ENCODE measurements at places on chromosomes 13 and 19.
A peak's percentile ranks its signal among the peaks of the same experiment; 100 is the strongest.

GRCh38 chr13:43874504-43875092, 4.9 kb downstream of the CCDC122 start:
- DNase-seq: peak; percentile 39

GRCh38 chr19:44728178-44728577, 20.3 kb upstream of the BCL3 start:
- no peak for DNase-seq

GRCh38 chr13:24027494-24027893, 130.2 kb upstream of the C1QTNF9B start:
- no peak for DNase-seq

GRCh38 chr13:35365883-35366282, 110.6 kb downstream of the MAB21L1 start:
- no peak for DNase-seq

DNA sequence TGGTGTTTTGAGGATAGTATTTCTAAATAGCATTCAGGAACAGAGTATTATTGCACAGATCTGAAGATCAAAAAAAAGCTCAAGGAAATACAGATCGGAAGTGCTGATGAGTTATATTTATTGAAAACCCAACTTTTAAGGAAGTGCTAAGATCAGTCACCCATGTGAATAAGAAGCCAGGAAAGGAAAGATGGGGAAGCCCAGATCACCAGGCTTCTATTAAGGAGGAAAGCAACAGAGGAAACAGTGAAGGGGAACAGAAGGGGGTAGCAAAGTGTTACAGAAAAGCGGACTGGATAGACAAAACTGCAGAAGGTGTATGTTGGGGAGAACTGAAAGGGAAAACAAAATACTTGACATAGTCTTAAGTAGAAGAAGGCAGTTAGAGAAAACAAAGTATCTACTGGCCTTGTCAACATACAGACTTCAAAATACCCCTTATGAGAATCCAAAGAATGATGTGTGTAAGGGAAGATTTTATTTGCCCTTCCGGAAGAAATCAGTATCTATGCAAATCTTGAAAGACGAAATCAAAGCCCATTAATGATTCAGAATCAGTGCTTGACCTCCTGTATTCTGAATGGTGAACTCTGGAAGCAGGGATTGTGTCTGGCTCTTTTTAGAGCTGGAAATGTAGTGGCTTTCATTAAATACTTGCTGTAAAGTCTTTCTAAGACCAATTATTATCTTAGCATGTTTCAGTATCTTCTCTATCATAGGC, 12.1 kb downstream of the UFM1 start:
- DNase-seq: no peak

DNA sequence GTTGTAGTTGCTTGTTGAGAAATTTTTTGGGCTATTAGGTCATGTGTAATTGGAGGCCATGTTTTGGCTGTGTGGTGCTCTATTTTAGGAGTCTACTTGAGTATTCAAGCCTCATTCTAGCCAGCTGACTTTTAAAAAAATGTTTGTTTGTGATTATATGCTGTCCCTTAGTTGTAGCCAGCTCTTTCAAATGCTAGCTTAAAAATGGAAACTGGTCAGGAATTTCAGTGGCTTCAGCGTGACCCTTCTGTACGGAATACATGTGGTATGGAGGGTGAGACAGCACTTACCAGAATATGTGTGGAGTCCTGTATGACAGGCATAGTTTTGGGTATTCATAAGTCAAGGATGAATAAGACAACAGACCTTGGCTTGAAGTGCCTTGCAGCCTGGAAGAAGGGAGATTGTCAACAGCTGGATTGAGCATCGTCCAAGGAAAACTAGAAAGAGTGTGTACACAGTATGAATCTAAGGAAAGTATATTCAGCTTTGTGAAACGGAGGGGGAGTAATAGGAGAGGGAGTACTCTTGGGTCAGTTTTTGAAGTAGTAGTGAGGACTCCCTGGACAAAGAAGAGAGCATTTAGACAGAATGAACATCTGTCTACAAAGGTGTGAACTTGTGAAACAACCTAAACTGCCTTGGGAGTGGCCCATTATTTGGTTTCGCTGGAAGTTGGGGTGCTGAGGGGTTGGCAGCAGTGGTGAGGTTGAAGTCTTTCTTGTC, 20.0 kb upstream of the WTIP start:
- peak; percentile 9 for DNase-seq

DNA sequence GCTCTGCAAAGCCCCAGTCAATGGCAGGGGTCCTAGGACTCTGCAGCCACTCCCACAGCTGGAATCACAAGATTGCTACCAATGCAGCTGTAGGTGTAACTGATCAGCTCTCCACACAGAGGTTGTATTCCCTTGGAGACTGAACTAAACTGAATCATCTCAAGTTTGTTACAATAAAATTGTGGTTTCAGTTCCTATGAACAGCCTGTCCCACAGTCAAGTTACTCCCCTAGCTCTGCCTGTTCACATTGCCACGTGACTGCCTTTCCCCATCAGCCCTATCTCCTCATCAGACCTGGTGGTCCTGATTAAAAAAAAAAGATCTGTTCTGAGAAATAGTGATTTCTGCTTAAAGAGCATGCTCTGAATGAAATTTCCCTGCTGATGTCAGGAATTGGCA, 287.9 kb upstream of the NBEA start:
- peak; percentile 33 for DNase-seq

DNA sequence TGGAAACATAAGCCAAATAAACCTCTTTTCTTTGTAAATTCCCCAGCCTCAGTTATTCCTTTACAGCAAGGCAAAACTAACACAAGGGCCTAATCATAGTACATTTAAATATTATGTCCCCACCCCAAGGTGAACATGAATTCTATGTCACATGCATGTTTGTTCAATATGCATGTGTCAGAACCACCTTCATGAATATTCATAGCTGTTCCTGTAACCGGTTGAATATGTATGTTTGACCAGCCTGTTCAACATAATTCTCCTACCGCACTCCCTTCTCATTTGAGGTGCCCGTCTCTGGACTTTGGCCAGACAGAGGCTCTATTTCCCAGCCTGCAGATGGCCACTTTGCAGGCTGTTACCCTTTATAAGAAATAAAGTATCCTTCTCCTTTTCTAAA, 769.4 kb upstream of the SLITRK1 start:
- no peak for DNase-seq

- DNase-seq: peak; percentile 41
Measured at GRCh38 chr19:13615890-13616289, 109.6 kb upstream of the CACNA1A start.

GRCh38 chr13:29861694-29862110, 11.3 kb upstream of the UBL3 start:
- peak; percentile 82 for DNase-seq

GRCh38 chr13:60689076-60689475, 292.1 kb downstream of the TDRD3 start:
- DNase-seq: no peak

DNA sequence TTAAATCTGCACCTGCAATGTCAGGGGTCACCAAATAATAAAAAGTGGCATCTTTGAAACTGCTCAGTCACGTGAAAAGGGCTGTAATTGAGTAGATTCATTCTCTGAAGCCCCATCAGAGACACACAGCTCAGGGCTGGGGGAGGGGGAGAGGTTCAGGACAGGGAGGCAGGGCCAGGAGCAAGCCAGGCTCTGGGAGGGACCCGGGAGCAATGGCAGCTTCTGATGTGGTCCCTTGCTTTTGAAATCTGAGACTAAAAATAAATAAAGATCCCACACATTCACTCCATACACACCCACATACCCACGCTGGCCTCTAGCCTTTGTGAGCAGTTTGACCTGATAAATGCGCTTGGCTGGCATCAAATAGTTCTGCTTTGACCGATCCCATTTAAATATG, 32.8 kb downstream of the GSX1 start:
- DNase-seq: no peak

GRCh38 chr13:84524586-84524985, 642.3 kb upstream of the SLITRK1 start:
- no peak for DNase-seq

- peak; percentile 37 for DNase-seq
Measured at GRCh38 chr19:49106648-49107135, 7.5 kb upstream of the LIN7B start.

DNA sequence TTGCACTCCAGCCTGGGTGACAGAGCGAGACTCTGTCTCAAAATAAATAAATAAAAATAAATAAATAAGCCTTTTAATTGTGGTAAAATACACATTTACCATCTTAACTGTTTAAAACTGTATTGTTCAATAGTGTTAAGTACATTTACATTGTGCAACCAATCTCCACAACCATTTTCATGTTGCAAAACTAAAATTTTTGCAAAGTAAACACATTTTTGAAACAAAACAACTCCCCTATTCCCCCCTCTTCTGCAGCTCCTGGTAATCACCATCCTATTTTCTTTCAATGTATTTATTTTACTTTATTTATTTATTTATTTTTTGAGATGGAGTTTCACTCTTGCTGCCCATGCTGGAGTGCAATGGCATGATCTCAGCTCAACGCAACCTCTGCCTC, 5.8 kb upstream of the B9D2 start:
- DNase-seq: no peak

GRCh38 chr13:110953833-110954532, 39.1 kb upstream of the ANKRD10 start:
- DNase-seq: no peak

GRCh38 chr13:106423530-106423929, 111.9 kb downstream of the EFNB2 start:
- no peak for DNase-seq

- DNase-seq: no peak
Measured at GRCh38 chr19:56193981-56194640, 3.5 kb downstream of the ZSCAN5B start.

DNA sequence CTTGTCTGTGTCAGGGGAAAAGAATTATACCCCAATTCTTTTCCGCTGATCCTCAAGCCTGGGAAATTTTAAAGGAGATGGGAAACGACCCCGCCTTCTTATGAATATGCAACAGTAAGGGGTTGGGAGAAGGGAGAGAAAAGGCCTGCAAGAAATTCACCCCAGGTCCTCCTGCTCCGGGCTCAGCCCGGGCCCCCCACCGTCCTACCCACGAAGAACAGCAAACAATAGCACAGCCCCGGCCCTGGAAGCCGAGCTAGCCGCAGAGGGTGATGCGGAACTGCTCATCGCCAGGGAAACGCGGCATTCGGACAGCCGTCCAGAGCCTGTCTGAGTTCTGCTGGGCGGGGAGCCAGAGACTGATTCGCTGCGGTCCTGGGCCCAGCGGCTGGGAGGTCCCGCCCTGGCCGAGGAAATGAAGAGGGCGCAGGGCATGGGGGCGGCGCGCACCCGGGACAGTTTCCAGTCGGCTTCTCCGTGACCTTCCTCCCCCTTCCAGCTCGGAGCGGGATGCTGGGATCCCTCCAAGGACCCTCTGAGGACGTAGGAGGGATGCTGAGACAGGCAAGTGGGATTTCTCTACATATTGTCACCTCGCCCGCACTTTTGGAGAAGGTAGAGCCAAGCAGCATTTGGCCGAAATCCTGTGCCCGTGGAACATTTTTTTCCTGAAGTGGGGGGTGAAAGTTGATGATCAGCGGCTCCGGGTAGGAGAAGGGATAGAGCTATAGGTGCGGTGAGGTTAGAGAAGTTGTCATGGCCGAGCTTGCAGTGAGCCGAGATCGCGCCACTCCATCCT, 82.3 kb upstream of the C1QTNF9B start:
- peak; percentile 96 for DNase-seq

GRCh38 chr13:94020426-94020825, 459.1 kb downstream of the DCT start:
- DNase-seq: no peak

- peak; percentile 70 for DNase-seq
Measured at GRCh38 chr13:33236021-33236420, 49.5 kb downstream of the STARD13 start.

- DNase-seq: no peak
Measured at GRCh38 chr13:66048888-66049287, 1181.2 kb downstream of the PCDH9 start.

- no peak for DNase-seq
Measured at GRCh38 chr13:93660391-93661063, 433.9 kb downstream of the GPC6 start.

DNA sequence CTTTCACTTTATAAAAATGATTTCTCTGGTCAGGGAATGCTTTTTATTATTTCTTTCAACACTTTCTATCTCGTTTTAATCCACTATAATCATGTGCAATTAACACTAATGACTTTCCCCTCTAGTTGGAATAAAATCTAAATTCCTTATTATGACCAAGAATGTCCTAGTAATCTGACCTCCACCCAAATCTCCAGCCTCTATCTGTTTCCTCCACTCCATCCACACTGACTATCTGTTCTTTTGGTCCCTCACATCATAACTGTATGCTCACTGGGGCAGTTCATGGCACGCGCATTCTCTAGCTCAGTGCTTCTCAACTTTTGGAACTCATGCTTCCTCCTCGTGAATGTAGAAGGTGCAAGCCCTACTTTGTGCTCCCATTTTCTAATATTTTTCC, 244.7 kb downstream of the POSTN start:
- DNase-seq: no peak

GRCh38 chr19:30374865-30375552, 2.8 kb downstream of the ZNF536 start:
- no peak for DNase-seq

- no peak for DNase-seq
Measured at GRCh38 chr13:99087954-99088491, 110.2 kb upstream of the DOCK9 start.

- peak; percentile 72 for DNase-seq
Measured at GRCh38 chr13:61084988-61085387, 330.7 kb downstream of the PCDH20 start.

- no peak for DNase-seq
Measured at GRCh38 chr19:31611046-31611877, 262.0 kb upstream of the TSHZ3 start.

GRCh38 chr19:23788411-23788810, 29.7 kb upstream of the ZNF681 start:
- DNase-seq: no peak

- DNase-seq: no peak
Measured at GRCh38 chr19:34282611-34283519, 28.5 kb downstream of the GARRE1 start.

- peak; percentile 86 for DNase-seq
Measured at GRCh38 chr13:66994097-66994496, 236.0 kb downstream of the PCDH9 start.

- DNase-seq: peak; percentile 91
Measured at GRCh38 chr13:106038752-106039151, 496.7 kb downstream of the EFNB2 start.

DNA sequence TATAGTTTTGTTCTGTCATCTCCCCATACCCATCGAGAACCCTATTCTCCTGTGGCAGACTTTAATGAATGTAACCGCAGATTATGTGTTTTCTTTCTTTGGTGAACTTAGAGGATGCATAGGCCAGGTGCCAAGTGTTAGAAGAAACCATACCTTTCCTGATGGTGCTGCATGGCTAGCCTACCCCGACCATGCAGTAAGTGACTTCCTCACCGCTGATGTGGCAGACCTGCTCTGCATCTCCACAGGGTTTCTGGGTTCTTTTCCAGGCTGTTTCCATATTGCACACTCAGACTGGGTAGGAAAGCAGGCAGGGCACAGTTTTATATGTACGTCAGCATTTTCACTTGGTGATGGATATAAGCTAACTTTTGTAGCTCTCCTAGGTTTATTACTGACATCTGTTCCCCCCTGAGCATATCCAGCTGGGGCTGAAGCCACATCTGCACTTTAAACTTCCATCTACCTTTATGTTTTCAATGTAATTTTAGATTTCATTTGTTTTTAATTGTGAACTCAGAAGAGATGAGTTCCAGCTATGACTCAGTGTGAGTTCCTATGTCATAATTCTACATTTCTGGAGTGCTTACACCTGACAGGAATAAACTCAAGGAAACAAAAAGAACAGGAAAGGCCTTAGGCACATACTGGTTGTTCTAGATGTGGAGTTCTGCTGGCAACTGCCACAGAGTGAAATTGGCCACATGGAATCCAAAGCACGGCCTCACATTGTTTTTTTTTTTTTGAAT, 42.3 kb downstream of the LRCH1 start:
- DNase-seq: no peak
